Renal cortical epithelial cell (primary cell): ENCODE measurements at places on chromosomes 13 and 19. TPM values are rescaled to one million over a fixed set of nuclear protein-coding genes. Genes with fewer than 3 reads are reported as not detected.
A peak's percentile ranks its signal among the peaks of the same experiment; 100 is the strongest.

DNA sequence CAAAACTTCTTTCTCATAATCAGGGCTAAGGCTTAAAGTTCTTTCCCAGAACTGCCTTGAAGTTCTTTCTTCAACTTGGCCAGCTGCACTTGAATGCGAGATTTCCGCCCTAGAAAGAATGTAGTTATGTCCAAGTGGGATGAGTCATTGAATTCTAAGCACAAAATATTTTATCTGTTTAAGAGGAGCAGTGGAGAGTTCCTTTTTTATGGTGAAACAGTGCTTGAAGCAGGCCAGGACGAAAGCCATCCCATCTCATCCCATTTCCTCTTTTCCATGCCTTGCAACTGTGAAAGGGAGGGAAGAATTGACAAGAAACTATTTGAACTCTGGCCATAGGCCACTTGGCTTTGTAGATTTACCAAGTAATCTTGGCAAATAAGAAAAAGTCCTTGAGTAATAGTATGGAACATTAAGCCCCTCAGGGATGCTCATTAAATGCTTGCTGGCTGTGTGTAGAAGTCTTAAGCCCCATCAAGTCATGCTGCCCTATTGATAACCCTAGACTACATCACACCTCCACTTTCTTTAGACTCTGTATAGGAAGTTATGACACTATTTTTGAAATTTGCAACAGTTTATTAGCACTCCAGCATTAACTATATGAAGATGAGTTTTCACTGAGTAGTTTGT is 174.5 kb downstream of the KCTD12 start:
- DNase-seq: peak; percentile 44

DNA sequence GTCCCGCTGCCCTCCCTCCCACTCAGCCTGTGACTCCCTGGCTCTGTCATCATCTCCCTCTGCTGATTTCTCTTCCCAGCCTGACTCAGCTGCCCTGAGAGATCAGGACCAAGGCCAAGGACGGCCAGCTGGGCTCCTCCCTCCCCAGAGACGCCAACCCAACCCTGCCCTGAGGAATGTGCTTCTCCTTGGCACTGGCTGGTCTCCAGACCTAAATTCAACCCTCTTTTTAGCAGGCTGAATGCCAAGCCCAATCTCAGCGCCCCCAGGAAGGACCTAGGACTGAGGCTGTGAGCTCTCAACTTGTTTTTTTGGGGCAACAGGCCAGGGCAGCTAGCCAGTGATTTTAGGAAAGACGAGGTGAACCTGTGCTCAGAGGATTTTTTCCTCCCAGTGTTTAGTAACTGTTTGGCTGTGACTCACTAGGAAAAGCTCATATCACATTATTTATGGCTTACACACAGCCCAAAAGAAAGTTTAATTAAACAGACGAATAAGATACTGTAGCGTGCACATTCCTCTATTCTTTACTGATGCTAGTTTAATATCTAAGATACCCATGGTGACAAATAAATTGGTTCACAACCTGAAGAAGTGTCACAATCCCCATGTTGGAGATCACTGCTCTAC is 7.4 kb upstream of the IGFL1 start:
- DNase-seq: peak; percentile 50

DNA sequence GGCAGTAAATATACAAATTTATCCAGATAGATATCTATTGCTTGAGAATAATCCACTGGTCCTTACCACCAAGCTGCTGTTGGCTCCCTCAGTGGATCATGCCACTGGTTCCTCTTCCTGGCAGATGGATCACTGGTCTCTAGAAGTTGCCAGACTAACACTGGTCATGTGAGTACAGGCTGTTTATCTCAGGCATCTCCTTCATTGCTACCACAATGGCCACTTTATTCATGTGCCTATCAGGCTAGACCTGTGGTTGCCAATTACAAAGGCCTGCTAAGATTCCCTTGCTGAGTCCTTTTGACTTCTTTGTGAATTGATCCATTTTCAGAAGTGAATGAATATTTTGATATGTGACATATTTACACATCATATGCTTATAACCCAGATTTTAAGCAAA is 1659.5 kb upstream of the PCDH20 start:
- DNase-seq: no peak

DNA sequence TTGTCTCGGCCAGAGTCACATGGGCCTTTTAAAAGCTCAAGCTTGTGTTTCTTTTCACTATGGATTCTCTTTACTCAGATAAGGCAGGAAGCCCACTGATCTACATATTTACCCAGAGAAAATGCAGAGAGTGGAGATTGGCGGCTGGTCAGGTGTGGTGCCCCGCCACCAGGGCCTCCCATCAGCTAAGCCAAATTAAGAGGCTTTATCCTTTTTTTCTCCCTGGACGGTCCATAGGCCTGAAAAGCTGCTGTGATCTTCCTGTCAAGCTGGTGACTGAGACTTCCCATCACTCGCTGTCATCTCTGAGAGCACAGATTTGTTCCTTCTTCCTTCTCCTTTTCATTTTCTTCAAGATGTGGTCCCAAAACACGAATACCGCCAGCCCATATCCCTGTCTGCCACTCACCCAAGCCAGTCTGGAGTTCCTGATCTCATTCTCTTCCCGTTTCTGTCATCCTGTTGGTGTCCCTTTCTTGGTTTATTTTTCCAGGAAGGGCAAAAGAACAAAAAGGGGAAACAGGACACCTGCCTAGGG is 1.9 kb downstream of the SAFB start:
- DNase-seq: no peak

- no peak for DNase-seq
These were observed 4.6 kb downstream of the C19orf53 start for GRCh38 chr19:13778847-13779246.

DNA sequence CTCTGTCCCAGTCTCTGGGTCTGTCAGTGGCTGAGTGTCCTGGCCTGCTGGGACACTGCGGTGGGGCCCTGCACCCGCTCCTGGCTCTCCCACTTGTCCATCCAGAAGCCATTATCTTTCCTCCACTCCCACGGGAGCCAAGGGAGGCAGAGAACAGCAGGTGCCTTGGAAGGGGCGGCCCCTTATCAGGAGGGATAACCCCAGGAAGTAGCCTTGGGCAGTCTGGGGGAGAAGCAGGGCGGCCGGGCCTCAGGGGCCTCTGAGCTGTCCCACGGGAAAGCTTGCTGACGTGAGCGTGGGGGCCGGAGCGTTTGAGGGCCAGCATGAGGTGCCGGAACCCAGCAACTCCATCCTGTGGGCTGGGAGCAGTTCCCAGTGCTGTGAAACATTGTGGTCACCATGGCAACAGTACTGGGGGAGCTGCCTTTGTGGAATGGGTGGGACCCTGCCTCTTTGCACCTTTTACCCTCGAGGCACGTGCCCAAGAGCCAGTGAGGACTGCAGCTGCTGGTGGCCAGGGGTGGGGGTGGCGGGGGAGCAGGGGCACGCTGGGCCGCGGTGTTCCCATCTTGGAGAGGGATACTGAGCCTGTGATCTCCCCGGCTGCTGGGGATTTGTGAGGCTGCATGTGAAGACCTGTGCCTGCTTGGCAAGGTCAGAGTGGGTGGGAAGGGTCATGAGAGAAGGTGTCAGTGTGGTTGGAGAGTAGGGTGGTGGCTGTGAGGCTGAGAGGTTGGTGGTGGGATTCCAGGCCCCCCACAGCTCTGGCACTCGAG is 20.9 kb downstream of the KLHL26 start:
- DNase-seq: no peak

DNA sequence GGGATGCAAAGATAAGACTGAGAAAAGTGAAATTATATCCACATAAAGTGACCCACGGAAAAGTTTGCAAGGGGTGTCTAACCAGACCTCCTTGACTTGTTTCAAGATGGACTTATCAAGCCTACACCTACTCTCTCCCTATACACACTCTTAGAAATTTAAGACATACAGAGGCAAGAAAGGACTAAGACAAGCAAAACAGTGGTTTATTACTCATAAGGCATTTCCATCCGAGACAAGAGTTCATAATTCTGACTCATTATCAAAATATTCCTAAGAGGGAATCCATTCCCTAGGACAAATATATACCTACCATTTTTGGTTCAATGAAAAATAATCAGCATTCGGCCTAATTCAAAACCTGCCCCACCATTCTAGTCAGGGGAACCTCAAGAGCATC is 232.6 kb upstream of the GPC6 start:
- DNase-seq: no peak

- DNase-seq: no peak
These were observed 25.5 kb downstream of the SMIM24 start for GRCh38 chr19:3454656-3455392.

DNA sequence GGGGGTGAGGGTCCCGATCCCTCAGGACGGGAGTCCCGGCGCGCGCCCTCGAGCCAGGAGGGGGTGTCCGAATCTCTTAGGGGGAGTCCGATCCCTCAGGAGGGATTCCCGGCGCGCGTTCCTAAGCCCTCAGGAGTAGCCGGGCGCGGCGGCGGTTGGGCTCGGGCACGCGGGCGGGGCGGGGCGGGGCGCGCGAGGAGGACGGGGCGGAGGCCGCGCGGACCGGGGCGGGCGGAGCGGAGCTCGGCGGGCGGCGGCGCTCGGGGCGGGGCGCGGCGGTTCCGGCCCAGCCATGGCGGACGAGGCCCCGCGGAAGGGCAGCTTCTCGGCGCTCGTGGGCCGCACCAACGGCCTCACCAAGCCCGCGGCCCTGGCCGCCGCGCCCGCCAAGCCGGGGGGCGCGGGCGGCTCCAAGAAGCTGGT is at the start of gene CUL4A:
CUL4A (plus strand) TSS at position 278 of the 423 bp plus-strand sequence; CDS start at position 293, 15 bp downstream.
- no peak for DNase-seq

DNA sequence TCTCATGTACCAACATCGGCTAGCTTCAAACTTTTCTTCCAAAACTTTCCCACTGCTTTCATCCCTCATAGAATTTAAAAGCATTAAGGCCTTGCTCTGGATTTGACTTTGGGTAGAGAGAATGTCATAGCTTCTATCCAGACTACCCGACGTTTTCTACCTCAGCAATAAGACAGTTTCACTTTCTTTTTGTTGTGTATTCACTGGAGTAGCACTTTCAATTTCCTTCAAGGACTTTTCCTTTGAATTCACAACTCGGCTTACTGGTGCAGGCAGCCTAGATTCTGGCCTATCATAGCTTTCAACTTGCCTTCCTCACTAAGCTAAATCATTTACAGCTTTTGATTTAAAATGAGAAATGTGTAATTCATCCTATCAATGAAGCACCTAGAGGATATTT is 420.4 kb upstream of the GPC6 start:
- peak; percentile 82 for DNase-seq

DNA sequence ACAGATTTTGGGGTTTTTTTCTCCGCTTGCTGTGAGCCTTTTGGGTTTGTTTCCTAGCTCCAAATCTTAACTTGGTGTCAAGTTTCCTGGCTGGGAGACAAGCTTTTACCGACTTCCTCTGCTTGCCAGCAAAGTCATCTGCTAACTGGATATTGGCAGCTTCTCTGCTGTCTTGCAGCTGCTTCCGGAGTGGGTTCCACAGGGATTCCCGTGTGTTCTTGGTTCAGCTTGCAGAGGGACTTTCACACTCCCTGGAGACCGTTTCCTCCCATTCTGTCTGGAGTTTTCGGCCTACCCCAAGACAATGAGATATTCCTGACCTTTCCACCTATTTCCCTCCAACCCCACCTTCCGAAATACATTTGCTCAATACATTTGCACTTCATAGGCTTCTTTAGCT is 2.2 kb upstream of the COLGALT1 start:
- DNase-seq: peak; percentile 40

Gene CGB7
- total RNA-seq: 0.25 and 0.35 TPM in 2 replicates

Gene TGFBR3L
- 0.75 and 1.0 TPM in 2 replicates for total RNA-seq

Gene TMEM59L
- 0.40 TPM in 1 of 2 replicates, not detected in the other for total RNA-seq

Gene UPK1A
- not detected in 2 replicates for total RNA-seq

Gene ZNF583
- 4.0 and 7.2 TPM in 2 replicates for total RNA-seq

Gene SLC8A2
- 0.30 and 1.6 TPM in 2 replicates for total RNA-seq

Gene PCSK4
- total RNA-seq: 1.6 and 4.9 TPM in 2 replicates

Gene GIPC3
- not detected in 2 replicates for total RNA-seq

Gene ATP4B
- total RNA-seq: not detected in 2 replicates

Gene GJB2
- total RNA-seq: 0.75 and 13.2 TPM in 2 replicates

Gene RFPL4AL1
- total RNA-seq: 0.87 TPM in 1 of 2 replicates, not detected in the other

Gene CILP2
- total RNA-seq: 0.60 TPM in 1 of 2 replicates, not detected in the other

Gene MBD3L4
- total RNA-seq: not detected in 2 replicates

Gene PGPEP1
- 24.0 and 33.2 TPM in 2 replicates for total RNA-seq
